ENCODE measurements at places on chromosomes 3 and 15.

DNA sequence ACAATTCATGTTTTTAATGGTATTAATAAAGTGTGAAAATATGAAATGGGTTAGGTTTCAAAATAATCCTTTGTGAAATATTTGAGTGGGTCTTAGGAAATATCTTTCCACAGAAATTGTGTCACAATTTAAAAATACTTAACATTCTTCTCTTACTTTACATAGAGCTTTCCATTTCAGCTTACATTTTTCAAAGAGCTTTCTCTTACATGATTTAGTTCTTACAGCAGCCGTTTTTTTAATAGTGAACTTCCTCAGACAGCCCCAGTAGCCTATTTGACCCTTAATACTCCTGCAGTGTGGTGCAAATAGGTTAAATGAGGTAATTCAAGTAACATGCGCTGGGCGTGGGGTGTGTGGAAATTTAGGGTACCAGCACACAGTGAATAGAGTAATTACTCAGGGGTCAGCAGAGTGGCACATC, 21.8 kb downstream of the P2RY12 start:
- no peak overlapping the region for H3K27ac ChIP-seq
- H3K4me1 ChIP-seq, result no peaks in the 10 kb centered on the region
- no peak for DNase-seq
- no peaks in the 10 kb centered on the region for H3K27me3 ChIP-seq

GRCh38 chr15:100602823-100603393, 519 bp downstream of the ASB7 start:
- H3K4me1 ChIP-seq, result peaks cover 8% of the 10 kb centered on the region
- DNase-seq, result peak; percentile 83
- peak overlapping the region; percentile 48 for H3K27ac ChIP-seq
- peak overlapping the region; percentile 80 for H3K4me3 ChIP-seq

- H3K36me3 ChIP-seq, result no peaks in the 10 kb centered on the region
- no peaks in the 10 kb centered on the region for H3K27me3 ChIP-seq
- H3K27ac ChIP-seq, result no peak overlapping the region
- no peak for DNase-seq
- H3K4me3 ChIP-seq, result no peak overlapping the region
These were observed 644.5 kb upstream of the GRM7 start for GRCh38 chr3:6216135-6217026.

GRCh38 chr3:123780656-123781055, 103.5 kb downstream of the MYLK start:
- no peaks in the 10 kb centered on the region for H3K27me3 ChIP-seq
- H3K4me1 ChIP-seq, result no peaks in the 10 kb centered on the region
- H3K4me3 ChIP-seq, result no peak overlapping the region
- H3K36me3 ChIP-seq, result no peaks in the 10 kb centered on the region
- H3K27ac ChIP-seq, result no peak overlapping the region
- DNase-seq, result no peak

DNA sequence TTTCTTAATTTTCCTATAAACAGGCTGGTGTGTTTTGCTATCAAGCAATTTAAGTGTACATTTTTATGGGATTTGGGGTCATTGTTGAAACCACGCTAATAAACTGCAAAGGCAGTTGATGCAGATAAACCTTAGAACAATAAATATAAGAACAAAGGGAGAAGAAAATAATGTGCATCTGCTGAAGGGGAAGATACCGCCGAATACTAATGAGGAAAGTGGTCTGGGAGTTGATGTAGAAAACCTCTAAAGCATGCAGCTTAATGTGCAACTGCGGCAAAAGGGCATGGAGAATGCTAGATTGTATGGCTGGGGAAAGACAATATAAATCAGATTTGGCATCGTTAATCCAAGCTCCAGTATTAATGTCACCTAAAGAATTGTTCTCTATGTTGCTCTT, 29.8 kb upstream of the CHL1 start:
- H3K4me3 ChIP-seq, result no peak overlapping the region
- no peaks in the 10 kb centered on the region for H3K27me3 ChIP-seq
- no peaks in the 10 kb centered on the region for H3K4me1 ChIP-seq
- H3K36me3 ChIP-seq, result no peaks in the 10 kb centered on the region

DNA sequence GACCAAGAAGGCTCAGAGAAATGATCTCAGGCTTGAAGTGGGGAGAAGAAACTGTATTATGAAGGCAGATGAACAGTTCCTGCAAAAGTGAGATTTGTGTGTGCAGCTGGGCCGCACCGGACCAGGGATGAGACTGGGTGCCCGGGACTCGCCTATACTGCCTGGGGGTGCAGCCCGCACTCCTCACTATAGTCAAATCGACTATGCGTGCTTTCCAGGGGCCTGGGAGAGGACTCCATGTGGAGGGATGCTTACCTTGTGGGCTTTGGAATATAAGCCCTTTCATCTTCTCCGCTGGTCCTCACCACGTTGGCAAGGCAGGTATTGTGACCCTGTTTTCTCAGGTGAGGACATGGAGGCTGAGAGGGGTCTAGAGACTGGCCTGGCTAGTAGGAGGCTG, 32.9 kb upstream of the APOD start:
- DNase-seq, result peak; percentile 49
- no peaks in the 10 kb centered on the region for H3K4me1 ChIP-seq
- H3K27ac ChIP-seq, result no peak overlapping the region
- no peaks in the 10 kb centered on the region for H3K36me3 ChIP-seq
- no peak overlapping the region for H3K4me3 ChIP-seq

DNA sequence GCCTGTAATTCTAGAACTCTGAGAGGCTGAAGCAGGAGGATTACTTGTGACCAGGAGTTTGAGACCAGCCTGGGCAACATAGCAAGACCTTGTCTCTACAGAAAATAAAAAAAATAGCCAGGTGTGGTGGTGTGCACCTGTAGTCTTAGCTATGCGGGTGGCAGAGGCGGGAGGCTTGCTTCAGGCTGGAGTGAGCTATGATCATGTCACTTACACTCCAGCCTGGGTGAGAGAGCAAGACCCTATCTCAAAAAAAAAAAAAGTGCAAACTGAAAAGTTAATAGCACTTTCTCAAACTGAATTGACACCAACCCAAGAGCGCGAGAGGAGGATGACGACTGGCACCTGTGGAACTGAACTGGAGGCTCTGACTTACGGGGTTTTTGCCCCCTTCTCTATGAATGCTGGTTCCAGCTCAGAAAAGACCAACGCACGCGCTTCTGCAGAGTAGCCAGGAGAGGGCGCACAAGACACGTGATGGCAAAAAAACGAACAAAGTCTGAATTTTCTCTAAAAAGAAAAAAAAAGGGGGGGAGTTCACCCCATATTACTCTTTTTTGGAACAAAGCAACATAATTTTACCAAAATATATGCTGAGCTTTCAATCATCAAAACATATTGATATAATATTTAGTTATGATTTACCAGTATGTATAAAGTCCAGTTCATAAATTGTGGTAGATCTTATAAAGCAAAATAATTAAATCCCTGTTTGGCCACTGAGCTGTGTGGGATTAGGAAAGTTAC, 23.7 kb downstream of the CFAP92 start:
- no peaks in the 10 kb centered on the region for H3K4me1 ChIP-seq
- no peaks in the 10 kb centered on the region for H3K27me3 ChIP-seq
- no peaks in the 10 kb centered on the region for H3K36me3 ChIP-seq
- H3K27ac ChIP-seq, result no peak overlapping the region
- no peak for DNase-seq
- no peak overlapping the region for H3K4me3 ChIP-seq

GRCh38 chr15:80123034-80123433, 29.8 kb upstream of the FAH start:
- peaks cover 72% of the 10 kb centered on the region for H3K36me3 ChIP-seq
- no peak for DNase-seq

DNA sequence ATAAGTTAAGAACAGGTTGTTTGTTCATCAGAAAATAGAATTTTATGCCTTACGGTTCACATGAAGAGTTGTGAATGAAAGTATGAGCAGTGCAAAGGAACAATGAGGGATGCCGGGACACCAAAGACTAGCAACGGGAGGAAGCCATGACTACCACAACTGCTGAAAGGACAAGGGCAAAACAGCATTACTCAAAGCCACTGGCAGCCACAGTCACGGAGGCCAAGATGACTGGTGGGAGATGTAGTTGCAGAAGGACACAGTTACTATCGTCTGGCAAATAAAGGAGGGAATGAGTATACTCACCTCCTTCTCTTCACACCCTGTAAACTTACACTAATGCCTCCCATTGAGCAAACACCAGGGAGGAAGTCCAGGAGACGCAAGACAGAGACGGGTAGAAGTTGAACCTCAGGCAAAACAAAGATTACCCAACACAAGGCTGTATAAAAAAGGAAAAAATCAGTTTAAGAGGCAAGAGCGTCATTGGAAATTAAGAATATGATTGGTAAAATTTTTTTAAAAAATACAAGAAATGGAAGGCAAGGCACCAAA, 675.5 kb downstream of the FHIT start:
- no peak overlapping the region for H3K27ac ChIP-seq
- H3K4me1 ChIP-seq, result peaks cover 7% of the 10 kb centered on the region
- DNase-seq, result no peak

- H3K36me3 ChIP-seq, result no peaks in the 10 kb centered on the region
- no peak overlapping the region for H3K27ac ChIP-seq
- DNase-seq, result no peak
- H3K4me3 ChIP-seq, result no peak overlapping the region
- no peaks in the 10 kb centered on the region for H3K27me3 ChIP-seq
These were observed 25.0 kb upstream of the TM4SF1 start for GRCh38 chr3:149402481-149402880.

DNA sequence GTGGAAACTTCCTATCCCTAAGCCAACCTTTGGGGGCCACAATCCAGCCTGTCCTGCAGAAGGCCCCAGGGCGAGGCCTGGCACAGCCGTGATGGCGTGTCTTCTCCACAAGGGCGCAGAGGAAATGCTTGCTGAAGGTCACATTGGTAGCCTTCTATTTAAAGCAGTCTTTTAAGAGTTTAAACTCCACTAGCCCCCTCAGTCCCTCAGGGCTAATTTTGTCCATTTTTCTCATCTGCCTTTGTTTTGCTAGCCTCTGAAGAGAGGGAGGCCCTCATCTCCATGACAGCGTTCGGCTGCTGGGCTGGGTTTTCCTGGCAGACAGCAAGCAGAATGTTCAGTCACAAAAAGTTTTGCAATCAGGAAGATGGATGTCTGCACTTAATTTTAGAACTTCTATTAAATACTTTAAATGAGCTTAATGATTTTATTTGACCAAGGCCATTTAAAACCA, 40.8 kb downstream of the RARB start:
- H3K27ac ChIP-seq, result no peak overlapping the region
- H3K27me3 ChIP-seq, result no peaks in the 10 kb centered on the region
- DNase-seq, result no peak

GRCh38 chr3:45098310-45098709, 47.9 kb downstream of the CDCP1 start:
- H3K4me1 ChIP-seq, result peaks cover 11% of the 10 kb centered on the region
- H3K4me3 ChIP-seq, result no peak overlapping the region
- DNase-seq, result no peak
- H3K36me3 ChIP-seq, result peaks cover 89% of the 10 kb centered on the region
- H3K27ac ChIP-seq, result peak overlapping the region; percentile 17

DNA sequence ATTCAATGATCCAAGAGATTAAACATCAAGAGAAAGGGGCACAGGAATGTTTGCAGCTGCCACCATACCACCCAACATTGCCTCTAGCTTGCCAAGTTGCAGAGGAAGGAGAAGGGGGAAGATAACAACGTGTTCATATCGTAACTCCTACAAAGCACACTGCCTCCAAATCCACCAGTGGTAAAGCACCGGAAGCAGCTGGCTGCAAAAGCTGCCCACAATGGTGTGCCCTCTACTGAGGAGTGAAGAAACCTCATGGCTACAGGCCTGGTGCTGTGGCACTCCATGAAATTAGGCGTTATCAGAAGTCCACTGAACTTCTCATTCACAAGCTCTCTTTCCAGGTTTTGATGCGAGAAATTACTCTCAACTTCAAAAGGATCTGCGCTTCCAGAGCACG, 263.9 kb upstream of the STT3B start:
- H3K4me1 ChIP-seq, result no peaks in the 10 kb centered on the region
- no peak overlapping the region for H3K27ac ChIP-seq
- H3K4me3 ChIP-seq, result no peak overlapping the region
- H3K27me3 ChIP-seq, result no peaks in the 10 kb centered on the region
- no peak for DNase-seq
- H3K36me3 ChIP-seq, result no peaks in the 10 kb centered on the region

DNA sequence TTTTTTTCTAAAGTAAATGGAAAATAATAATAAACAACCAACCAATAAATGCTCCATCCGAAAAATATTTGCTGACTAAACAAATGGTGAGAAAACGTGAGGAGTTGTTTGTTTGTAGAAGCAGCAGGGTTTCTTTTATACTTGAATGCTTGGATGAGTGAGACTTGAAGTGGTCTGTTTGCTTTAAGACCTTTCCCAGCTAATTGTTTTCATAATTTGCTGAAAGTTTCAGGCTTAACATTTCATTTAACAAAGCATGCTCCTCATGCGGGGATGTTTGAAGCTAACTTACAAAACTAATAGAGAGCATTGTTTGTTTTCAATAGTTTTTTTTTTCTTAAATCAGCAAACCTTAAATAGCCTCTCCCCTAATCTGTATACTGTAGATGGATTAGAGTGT, 484.6 kb downstream of the ROBO2 start:
- H3K4me3 ChIP-seq, result no peak overlapping the region
- no peaks in the 10 kb centered on the region for H3K36me3 ChIP-seq
- no peaks in the 10 kb centered on the region for H3K4me1 ChIP-seq
- no peak for DNase-seq
- no peaks in the 10 kb centered on the region for H3K27me3 ChIP-seq

DNA sequence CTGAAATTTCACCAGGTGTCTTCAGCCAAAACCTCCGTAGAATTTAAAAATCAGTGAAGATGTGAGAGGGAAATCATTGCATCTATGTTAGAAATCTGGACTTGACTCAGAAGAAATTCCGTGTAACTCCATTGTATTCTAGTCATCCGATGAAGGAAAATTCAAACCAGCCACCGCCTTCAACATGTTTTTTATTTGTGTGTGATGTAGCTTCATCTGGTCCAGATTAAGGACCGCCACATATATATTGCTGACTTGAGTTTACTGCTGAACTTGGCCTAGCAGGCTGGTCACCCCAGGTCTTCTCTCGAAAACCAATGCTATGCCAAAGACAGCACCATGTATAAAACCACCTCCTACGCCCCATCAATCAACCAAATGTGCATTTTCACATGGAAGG, 120.9 kb downstream of the FOXP1 start:
- H3K4me1 ChIP-seq, result peaks cover 39% of the 10 kb centered on the region
- no peak overlapping the region for H3K4me3 ChIP-seq
- peak overlapping the region; percentile 84 for H3K27ac ChIP-seq
- H3K36me3 ChIP-seq, result no peaks in the 10 kb centered on the region

GRCh38 chr15:40276927-40277326, 5.9 kb downstream of the ANKRD63 start:
- no peak overlapping the region for H3K27ac ChIP-seq
- H3K36me3 ChIP-seq, result no peaks in the 10 kb centered on the region
- peaks cover 15% of the 10 kb centered on the region for H3K27me3 ChIP-seq
- H3K4me3 ChIP-seq, result no peak overlapping the region
- DNase-seq, result no peak
- H3K4me1 ChIP-seq, result no peaks in the 10 kb centered on the region

GRCh38 chr3:85050821-85051220, 92.0 kb downstream of the CADM2 start:
- H3K27me3 ChIP-seq, result no peaks in the 10 kb centered on the region
- no peaks in the 10 kb centered on the region for H3K4me1 ChIP-seq
- H3K4me3 ChIP-seq, result no peak overlapping the region

GRCh38 chr3:14460342-14461005, 58.1 kb downstream of the SLC6A6 start:
- H3K27me3 ChIP-seq, result no peaks in the 10 kb centered on the region
- no peaks in the 10 kb centered on the region for H3K4me1 ChIP-seq
- H3K36me3 ChIP-seq, result no peaks in the 10 kb centered on the region
- DNase-seq, result no peak
